ENCODE measurements at places on chromosomes 1 and 21. TPM values are rescaled to one million over a fixed set of nuclear protein-coding genes. Genes with fewer than 3 reads are reported as not detected.

OR2T2 gene
- not detected for total RNA-seq

CXADR gene
- total RNA-seq = 3.1 TPM

CYP4X1 gene
- 0.33 TPM for total RNA-seq

HFM1 gene
- total RNA-seq = 1.9 TPM

ZNF683 gene
- total RNA-seq = not detected

FOXJ3 gene
- 20.2 TPM for total RNA-seq

FMOD gene
- total RNA-seq = 0.84 TPM

CCDC28B gene
- total RNA-seq = 13.0 TPM

COL11A1 gene
- not detected for total RNA-seq

WNT3A gene
- not detected for total RNA-seq

All from mammary microvascular endothelial cell (primary cell).